ENCODE measurements at places on chromosomes 1 and 21. TPM values are rescaled to one million over a fixed set of nuclear protein-coding genes. Genes with fewer than 3 reads are reported as not detected.

- DNase-seq = no peak
Measured at GRCh38 chr1:156499194-156499841, 1.3 kb downstream of the MEF2D start.

- DNase-seq = no peak
Measured at GRCh38 chr21:45451771-45452182, 46.8 kb downstream of the COL18A1 start.

DNA sequence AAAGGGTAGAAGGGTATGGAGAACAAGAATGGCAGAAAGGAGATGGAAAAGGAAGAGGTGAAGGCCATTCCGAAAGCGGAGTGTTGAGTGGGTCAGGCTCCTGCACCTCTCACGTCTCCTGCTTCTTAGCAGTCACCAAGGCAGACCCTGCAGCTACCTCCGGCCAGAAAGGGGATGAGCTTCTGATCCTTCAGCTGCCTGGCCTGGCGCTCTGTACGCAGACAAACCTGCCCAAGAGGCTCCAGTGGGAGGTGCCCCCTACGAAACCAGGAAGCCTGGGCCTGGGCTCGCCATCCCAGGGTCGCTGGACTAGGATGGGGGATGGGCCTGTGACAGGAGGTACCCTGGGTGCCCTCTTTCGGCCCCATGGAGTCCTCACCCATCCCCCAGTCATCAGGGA, 3.0 kb downstream of the GPR61 start:
- DNase-seq = no peak

GRCh38 chr1:214709241-214709640, 106.2 kb downstream of the CENPF start:
- no peak for DNase-seq

- DNase-seq = no peak
Measured at GRCh38 chr21:21860888-21861287, 862.7 kb downstream of the NCAM2 start.

DNA sequence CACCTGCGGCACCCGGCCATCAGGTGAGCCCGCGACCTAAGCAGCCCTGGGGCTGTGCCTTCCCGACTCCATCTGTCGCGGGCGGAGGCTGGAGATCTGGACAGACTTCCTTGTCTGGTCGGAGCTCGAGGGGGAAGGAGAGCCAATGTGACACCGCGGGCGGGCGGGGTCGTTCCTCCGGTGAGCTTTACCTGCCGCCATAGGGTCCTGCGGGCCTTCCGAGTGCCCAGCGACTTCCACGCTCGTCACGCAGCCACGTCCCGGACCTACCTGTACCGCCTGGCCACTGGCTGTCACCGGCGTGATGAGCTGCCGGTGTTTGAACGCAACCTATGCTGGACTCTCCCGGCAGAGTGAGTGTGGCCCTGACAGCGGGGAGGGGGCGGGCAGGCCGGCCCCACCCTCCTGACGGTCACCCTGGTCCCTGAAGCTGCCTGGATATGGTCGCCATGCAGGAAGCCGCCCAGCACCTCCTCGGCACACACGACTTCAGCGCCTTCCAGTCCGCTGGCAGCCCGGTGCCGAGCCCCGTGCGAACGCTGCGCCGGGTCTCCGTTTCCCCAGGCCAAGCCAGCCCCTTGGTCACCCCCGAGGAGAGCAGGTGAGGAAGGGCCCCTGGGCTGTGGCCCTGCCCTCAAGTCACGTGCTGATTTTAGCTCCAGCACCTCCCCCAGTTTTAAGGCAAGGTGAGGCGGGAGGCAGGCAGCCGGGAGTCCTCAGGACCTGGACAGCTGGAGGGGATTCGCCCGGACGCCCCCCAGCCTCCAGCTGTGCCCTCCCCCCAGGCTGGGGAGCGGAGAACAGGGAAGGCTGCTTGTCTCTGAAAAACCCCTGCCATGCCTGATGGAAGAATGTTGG, 1.1 kb downstream of the PUSL1 start:
- DNase-seq = no peak

GRCh38 chr1:29520571-29521437, 284.5 kb downstream of the PTPRU start:
- DNase-seq = peak; percentile 41

- no peak for DNase-seq
Measured at GRCh38 chr1:229116114-229116513, 154.8 kb upstream of the RAB4A start.

DNA sequence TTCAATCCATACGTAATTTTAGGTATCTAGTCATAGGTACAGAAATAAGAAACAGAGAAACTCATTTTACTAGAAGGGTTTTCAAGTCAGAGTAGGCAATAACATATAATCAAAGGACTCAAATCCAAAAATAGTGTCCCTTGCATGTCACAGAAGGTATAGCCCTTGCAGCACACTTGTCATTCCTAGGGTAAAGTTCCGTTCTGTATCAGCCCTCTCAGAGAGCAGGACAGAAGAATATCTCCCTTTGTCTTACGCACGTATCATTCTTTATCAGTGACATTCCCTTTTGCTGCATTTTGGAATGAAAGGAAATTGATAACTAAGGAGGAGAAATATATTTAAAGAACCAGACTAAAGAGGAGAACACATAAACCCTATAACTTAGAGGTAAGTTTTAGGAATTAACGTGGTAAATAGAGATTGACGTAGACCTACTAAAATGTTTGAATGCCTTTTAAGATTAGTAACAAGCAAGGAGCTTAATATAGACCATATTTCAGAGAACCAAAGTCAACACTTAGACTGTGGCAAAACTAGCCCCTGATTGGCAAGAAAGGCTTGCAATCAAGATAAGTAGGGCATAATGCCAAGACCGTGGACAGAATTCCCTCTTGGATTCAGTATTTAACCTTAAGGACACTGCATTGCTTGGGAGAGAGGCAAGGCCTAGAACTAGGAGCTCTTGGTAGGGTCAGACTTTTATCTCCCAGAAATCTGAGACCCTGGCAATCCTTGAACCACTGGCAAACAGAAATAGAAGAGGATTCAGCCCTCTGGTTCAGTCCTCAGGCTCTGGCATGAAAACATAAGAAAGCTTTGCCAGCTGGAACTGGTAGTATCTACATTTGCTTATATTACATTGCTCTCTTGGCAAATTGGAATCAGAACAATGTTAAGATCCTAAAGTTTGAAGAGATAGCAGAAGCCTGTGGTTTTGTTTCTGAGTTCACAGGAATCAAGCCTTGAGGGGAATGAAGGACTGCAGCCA, 232.1 kb downstream of the ASTN1 start:
- no peak for DNase-seq

DNA sequence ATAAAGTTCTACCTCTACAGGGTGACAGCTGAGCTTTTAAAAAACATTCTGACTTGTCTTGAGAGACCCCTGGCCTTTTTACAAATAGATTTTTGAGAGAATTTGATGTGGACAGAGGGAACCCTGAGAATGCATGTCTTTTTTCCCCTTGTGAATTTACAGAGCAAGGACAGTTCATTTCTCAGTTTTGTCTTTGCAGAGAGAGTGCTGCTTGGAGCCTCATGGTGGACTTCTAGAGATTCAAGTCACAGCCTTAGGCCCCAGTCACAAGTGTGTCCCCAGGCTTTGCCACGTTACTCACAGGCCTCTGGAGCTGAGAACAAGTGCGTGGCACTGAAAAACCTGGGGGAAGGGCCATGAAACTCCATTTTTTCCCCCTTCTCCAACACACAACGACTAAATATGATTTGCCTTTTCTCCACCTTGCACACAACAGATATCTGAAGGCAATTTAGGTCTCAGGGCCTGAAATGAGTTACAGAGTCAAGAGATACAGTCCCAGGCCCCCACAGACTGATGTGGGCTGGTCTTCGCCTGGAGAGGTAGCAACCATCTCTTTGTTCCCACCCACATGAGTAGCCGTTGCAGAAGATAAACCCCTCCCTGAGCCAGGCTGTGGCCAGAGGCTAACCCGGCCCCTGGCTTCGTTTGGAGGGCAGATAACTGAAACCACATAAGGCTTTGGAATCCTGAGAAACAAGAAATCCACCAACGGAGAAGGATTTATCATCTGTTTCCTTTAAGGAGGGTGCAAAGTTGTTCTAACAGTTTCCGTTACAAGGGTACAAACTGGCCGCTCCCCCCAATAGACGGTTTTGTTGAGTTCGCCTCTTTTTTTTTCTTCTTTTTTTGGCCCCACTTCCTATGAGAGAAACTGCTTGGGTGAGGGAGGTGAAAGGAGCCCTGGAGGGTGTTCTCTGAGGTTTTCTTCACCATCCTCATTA, 1.0 kb upstream of the PIGV start:
- DNase-seq = peak; percentile 71

DNA sequence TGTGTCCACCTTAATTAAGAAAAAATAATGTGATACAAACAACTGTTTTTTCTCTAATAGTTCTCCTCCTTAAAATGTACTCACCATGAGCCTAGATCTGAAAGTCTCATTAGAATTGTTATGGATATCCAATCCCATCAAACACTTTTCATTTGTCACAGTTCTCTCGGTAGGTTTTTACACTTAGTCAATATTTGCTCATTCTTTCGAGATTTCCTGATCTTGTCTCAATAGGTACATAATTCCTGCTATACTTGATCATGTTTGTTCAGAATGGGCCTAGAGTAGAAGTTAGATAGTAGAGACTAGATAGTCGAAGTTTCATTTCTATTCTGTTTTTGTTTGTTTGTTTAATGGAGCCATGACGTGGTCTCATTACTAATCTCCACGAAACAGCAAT, 2005.7 kb downstream of the NCAM2 start:
- no peak for DNase-seq

- DNase-seq = no peak
Measured at GRCh38 chr1:22717037-22717760, 6.6 kb downstream of the EPHB2 start.

- DNase-seq = peak; percentile 42
Measured at GRCh38 chr1:111139324-111139955, 453 bp downstream of the DRAM2 start.

DNA sequence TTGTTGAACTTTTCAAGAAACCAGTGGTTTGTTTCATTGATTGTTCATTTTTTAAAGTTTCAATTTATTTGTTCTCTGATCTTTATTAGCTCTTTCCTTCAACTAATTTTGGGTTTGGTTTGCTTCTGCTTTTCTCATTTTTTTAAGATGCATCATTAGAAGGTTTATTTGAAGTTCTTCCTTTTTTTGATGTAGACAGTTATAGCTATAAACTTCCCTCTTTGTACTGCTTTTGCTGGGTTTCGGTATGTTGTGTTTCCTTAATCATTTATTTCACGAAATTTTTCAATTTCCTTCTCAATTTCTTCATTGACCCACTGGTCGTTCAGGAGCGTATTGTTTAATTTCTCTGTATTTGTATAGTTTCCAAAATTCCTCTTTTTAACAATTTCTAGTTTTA, 133.3 kb upstream of the GPR52 start:
- DNase-seq = no peak

- no peak for DNase-seq
Measured at GRCh38 chr1:29202053-29202452, 20.4 kb upstream of the SRSF4 start.

GRCh38 chr1:104064399-104064798, 314.7 kb downstream of the AMY1C start:
- DNase-seq = no peak

- no peak for DNase-seq
Measured at GRCh38 chr1:65995336-65995735, 202.6 kb downstream of the PDE4B start.

- DNase-seq = no peak
Measured at GRCh38 chr21:46113497-46114176, 15.7 kb downstream of the COL6A2 start.

- no peak for DNase-seq
Measured at GRCh38 chr1:32263744-32264143, 12.7 kb downstream of the LCK start.

GRCh38 chr1:6140413-6140812, 39.7 kb downstream of the CHD5 start:
- DNase-seq = no peak

- DNase-seq = no peak
Measured at GRCh38 chr21:16283516-16283915, 553.7 kb downstream of the USP25 start.

DNA sequence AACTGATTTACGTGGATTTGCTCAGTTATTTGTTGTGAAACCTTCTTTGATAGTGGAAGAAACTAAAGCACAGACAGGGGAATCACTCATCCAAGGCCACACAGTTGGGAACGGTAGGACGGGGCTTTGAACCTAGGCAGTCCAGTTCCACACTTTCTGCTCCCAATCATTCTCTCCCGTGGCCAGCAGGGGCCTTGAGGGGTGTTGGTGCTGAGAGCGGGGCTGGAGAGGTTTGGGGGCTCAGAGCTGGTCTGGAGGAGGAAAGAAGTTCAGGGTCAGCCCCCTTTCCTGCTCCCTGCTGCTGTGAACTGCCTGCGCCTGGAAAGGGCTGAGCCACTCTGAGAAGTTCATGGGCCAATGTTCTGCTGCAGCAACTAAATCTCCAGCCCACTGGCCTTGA, 31.4 kb upstream of the ACTL8 start:
- DNase-seq = no peak

- no peak for DNase-seq
Measured at GRCh38 chr1:6220236-6220635, 14.3 kb downstream of the RNF207 start.

The ANKRD45 gene
- total RNA-seq = not detected

The TRIM67 gene
- total RNA-seq = not detected

The KIF26B gene
- total RNA-seq = 0.16 TPM

The LRRC71 gene
- total RNA-seq = not detected

The AGTRAP gene
- total RNA-seq = 24.1 TPM

The CFAP141 gene
- not detected for total RNA-seq

The IARS2 gene
- total RNA-seq = 66.6 TPM

The YY1AP1 gene
- 80.2 TPM for total RNA-seq

The UBE2U gene
- total RNA-seq = 0.52 TPM

The CHIT1 gene
- total RNA-seq = 2.2 TPM

The CD2 gene
- 291 TPM for total RNA-seq

The ZNF593OS gene
- not detected for total RNA-seq

The SIM2 gene
- total RNA-seq = 0.16 TPM

The PCP4 gene
- not detected for total RNA-seq

The ACTL8 gene
- total RNA-seq = 0.14 TPM

The FCRLB gene
- total RNA-seq = not detected

The RGS4 gene
- not detected for total RNA-seq

All from activated naive CD4-positive, alpha-beta T cell treated with anti-CD3 and anti-CD28 coated beads, Interleukin-2, amount 50 U/mL, for 72 hours (primary cell).